ENCODE measurements at places on chromosomes 3 and 15.
A peak's percentile ranks its signal among the peaks of the same experiment; 100 is the strongest.

DNA sequence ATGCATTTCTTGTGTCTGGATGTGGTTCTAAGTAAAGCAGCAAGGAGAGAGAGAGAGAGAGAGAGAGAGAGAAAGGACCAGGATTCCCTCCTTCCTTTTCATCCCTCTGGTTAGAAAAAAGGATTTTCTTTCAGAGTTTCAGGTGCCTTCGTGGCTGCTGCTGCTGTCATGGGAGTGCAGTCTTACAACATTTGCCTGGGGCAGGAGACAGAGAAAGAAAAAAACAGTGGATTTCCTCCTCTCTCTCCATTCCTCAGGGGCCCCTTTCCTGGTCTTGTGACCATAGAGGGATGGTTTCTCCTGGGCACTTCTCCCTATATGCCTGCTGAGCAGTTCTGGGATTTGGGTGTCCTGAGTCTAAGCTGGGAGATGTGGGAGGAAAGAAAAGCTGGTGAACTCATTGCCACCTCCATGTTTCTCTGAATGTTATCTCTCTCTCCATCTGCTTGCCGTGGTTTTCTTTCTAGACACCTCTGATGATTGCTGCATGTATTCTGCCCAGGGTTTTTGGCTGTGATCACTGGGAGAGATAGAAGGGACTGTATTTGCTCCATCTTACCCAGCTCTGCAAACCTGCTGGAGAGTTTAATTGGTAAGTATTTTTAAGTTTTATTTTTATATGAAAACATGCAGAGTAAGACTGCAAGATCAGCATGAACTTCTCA is 142.4 kb upstream of the RGMA start:
- DNase-seq: no peak

DNA sequence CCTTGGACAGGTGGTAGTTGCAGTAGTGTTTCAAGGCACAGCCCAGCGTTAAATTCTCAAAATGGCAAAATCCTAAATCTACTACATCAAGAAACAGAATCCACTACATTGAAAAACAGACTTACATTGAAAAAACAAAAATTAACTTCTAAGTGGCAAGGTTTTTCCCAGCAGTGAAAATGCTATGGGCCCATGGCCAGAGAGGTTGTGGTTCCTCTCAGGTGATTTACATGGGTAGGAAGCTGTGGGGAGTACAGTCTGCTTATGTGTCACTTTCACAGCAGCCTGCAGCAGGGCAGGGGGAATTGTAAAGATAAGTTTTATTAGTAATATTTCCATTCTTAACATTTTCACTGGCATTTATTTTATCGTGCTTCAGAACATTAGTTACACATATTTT is 24.9 kb downstream of the TTC14 start:
- no peak for DNase-seq

- no peak for DNase-seq
Measured at GRCh38 chr3:43442872-43443395, 156.6 kb downstream of the SNRK start.

- no peak for DNase-seq
Measured at GRCh38 chr3:78015856-78016255, 976.0 kb downstream of the ROBO2 start.

DNA sequence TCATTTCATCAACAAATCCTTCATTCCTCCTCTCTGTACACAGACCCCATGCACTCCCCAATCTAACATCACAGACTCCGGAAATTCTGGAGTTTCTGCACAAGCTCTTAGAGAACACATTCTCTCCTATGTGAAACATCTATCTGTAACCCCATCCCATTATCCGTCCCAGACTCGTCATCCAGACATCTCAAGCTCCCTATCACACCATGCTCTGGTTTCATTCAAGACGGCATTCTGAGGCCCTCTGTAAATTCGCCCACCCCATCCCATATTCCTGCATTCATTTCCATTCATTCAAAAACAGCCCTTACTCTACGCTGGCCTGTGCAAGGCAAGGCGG is 575 bp downstream of the LEO1 start:
- no peak for DNase-seq

GRCh38 chr15:69305204-69305931 is 6.7 kb downstream of the PAQR5 start:
- DNase-seq: no peak

GRCh38 chr15:74422265-74422651 is 11.5 kb downstream of the SEMA7A start:
- peak; percentile 4 for DNase-seq

DNA sequence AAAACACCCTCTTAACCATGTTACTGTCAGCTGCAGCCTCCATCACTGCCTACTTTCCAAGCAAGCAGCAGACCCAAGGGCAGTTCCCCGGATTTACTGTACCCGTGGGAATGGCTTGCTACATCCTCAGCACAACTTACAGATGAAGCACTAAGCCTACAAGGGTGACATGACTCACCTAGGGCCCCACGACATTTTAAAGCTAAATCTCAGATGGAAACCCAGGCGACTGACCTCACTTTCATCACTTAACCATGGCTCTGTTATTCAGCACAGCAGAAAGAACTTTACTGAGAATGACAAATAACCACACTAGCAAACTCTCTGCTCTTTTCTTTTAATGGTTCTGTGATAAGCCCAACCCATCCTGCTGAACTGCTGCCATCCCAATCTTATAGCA is 65.6 kb downstream of the SUMF1 start:
- no peak for DNase-seq

GRCh38 chr3:172617976-172618375 is 92.9 kb downstream of the NCEH1 start:
- no peak for DNase-seq

DNA sequence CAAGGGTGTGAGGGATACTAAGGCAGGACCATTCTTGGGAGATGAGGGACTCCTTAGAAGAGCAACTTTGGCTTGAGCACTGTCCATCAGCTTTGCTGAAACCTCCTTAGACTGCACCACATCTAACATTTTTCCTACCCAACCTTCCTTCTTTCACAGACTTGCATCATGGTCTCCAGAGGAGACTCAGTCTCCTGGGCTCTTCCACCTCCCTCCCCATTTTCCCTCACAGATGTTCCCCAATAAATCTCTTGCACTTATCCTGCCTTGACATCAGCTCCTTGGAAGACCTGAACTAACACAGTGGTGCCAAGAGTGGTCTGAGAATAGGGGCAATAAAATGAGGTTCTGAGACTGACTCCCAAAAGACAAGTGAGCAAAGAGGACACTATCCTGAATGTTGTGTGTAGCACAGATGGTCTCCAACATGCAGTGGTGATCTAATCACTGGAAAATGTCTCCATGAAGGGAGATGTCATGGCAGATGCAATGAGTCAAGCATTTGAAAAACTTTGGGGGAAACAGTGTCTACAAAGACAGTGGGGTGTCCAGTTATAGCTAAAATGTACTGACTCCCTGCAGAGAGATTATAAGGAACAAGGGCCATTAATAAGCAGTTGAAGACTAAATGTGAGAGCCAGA is 26.0 kb upstream of the BOC start:
- DNase-seq: no peak

GRCh38 chr3:111471831-111472230 is 70.2 kb upstream of the CD96 start:
- DNase-seq: no peak

- DNase-seq: no peak
Measured at GRCh38 chr3:127865941-127866340, 43.6 kb upstream of the MGLL start.

DNA sequence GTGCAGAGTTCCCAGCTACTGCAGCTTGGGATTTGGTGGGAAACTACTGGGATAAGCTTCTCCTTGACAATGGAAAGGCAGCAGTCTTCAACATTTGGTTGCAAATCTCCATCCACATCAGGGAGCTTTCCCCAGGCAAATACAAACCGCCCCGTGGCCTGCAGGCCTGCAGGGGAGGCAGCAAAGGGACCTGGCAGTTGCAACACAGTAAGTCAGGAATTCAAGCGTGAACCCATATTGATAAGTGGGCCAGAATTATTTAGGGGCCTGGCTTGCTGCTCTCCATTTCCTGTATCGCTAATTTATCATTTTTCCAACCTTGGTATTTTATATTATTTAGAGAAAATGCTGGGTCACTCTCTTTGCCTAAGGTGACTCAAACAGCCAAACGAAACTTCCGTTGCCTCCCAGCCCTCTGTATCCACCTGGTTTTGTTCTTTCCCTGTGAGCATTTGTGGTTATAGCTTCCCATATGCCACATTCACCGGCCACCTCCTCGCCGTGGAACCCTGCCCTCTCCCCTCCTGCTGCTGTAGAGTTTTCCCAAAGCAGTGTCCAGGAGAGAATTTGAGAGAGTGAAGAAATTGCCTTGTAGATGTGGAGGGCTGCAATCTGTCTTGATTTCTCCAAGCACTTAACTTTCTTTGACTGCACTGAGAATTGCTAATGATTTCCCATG is 34.8 kb downstream of the B3GALNT1 start:
- DNase-seq: no peak

GRCh38 chr3:20013396-20013795 is 1.3 kb upstream of the PP2D1 start:
- DNase-seq: no peak

DNA sequence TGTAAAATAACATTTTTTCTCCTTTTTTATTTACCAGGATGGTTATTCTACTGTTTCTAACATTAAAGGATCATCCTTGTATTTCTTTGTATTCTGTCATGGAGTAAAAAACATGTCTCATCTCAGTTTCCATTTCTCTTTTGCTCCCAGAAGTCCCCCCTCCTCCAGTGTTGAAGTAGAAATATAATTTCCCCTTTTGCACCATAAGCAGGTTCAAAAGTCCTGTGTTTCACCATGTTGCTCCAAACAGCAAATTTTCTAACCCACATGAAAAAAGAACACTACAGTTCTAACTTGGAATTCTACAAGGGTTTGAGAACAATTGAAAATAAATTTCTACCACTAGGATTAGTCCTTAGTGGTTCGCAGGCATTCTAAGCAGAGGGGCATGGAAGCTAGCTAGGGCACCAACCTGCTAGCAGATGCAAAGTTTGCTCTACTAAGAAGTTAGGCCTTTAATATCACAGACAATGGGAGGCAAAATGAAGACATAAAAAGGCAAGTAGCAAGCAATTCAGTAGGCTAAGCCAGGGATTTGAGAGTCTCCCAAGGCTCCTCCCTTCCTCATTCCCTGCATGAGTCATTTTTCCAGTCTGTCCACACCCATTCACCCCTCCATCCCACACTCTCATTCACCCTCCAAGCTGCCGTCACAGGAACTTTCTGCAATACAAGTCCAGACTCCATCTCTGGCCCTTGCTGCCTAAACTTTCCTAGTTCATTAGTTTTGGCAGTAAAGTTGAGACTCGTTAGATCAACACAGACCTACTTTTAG is 2.3 kb upstream of the MBNL1 start:
- no peak for DNase-seq

GRCh38 chr15:43771816-43772215 is 5.0 kb downstream of the ELL3 start:
- DNase-seq: no peak

DNA sequence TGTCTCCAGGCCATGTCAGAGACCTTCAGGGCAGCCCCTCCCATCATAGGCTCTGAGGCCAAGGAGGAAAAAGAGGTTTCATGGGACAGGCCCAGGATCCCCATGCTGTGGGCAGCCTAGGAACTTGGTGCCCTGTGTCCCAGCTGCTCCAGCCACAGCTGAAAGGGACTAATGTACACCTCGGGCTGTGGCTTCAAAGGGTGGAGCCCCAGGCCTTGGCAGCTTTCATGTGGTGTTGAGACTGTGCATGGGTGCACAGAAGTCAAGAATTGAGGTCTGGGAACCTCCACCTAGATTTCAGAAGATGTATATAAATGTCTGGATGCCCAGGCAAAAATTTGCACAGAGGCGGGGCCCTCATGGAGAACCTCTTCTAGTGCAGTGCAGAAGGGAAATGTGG is 6.6 kb upstream of the SSR3 start:
- DNase-seq: no peak

DNA sequence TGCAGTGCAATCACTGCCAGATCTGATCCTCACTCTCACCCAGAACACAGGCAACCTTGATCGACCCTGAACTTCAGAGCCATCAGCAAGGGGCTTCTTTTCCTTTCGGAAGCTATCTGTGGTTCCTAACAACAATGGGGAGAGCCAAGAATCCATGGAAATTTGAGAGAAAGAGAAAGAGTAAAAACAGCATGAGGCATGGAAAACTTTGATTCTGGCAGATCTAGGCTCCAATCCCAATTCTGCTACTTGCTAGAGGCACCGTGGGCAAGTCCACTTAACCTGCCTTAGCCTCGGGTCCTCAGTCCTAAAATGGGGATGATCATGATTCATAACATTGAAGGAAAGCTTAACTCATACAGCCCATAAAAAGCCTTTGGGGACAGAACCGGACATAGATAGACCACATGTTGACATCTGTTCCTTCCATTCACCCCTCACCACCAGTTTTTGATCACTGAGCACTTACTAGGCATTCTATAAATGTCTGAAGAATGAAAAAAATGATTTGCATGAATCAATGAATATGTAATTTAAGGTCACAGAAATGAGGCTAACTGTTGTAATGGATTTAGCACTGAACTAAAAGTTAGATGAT is 605.7 kb upstream of the CFAP20DC start:
- no peak for DNase-seq

GRCh38 chr15:80633221-80633620 is 61.9 kb upstream of the ABHD17C start:
- DNase-seq: no peak

DNA sequence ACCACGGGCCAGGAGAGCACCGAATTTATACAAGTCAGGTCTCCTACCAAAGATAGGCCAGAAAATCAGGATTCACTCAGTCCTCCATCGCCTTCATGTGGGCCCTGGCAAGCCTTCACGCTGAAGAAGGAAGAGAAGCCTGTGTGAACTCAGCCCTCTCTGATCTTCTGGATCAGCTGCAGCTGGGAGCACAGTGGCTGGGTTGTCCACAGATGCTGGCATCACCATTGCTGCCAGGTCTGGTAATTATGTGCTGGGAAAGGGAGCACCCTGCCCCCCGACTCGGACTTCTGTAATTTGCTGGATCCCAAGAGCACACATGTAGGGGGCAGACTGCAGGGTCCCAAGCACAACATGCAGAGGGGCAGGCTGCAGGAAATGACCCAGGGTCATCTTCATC is 12.4 kb upstream of the PDE8A start:
- DNase-seq: no peak

All from activated CD4-positive, alpha-beta T cell treated with anti-CD3 and anti-CD28 coated beads for 4 hours (primary cell).